ENCODE measurements at places on chromosomes 1 and 21. TPM values are rescaled to one million over a fixed set of nuclear protein-coding genes. Genes with fewer than 3 reads are reported as not detected.

The MECR gene
- 35.9 TPM for total RNA-seq

The TNFRSF8 gene
- 114 TPM for total RNA-seq

The SMG5 gene
- total RNA-seq = 61.5 TPM

The TCHHL1 gene
- not detected for total RNA-seq

The GFI1 gene
- total RNA-seq = 13.0 TPM

The DPH5 gene
- 60.7 TPM for total RNA-seq

The NR1I3 gene
- total RNA-seq = not detected

The SEC16B gene
- 0.10 TPM for total RNA-seq

The NR5A2 gene
- 0.21 TPM for total RNA-seq

The NUCKS1 gene
- 126 TPM for total RNA-seq

DNA sequence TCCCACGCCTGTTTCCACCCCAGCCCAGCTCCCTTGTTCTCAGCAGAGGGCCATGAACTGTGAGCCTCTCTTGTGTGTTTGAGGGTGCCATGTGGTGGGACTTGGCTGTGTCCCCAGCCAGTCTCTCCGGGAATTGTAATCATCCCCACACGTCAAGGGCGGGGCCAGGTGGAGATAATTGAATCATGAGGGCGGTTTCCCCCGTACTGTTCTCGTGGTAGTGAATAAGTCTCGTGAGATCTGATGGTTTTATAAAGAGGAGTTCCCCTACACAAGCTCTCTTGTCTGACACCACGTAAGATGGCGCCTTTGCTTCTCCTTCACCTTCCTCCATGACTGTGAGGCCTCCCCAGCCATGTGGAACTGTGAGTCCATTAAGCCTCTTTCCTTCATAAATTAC is 57.2 kb upstream of the COL6A2 start:
- DNase-seq = no peak
- H3K27me3 ChIP-seq = no peaks in the 10 kb centered on the region
- no peak overlapping the region for H3K27ac ChIP-seq
- H3K4me3 ChIP-seq = no peak overlapping the region

DNA sequence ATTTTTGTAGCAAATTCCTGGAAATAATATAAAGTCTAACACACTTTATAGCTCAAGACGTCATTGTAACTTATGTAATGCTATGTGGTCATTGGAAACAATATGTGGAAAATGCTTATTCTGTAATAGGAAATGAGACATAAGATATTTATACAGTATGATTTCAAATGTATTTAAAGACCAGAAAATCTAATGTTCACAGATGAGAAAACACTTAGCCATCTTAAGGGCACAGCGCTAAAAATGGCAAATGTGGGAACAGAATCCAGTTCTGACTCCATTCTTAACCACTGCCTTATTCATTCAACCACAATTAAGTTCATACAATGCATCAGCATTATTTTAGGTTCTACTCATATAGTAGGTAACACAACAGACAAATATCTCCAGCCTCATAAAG is 12.5 kb downstream of the CSDE1 start:
- peaks cover 41% of the 10 kb centered on the region for H3K36me3 ChIP-seq
- no peak for DNase-seq
- H3K27me3 ChIP-seq = no peaks in the 10 kb centered on the region

DNA sequence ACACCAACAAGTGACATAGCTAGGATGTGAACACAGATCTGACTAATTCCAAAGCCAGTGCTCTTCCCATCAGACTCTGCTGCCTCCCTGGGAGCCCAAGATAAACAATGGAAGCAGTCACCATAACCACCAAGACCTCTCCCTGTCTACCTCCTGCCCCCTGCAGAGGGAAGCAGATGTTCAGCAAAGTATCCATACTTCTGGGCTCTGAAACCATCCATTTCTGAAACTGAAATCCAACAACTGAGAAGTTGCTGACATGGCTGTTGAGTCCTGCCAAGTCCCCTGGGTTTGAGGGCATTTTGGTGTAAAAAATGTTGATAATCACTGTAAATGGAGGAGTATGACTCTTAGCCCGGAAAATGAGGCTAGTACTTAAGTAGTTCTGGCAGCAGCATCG is 102.1 kb downstream of the TYW3 start:
- H3K4me3 ChIP-seq = no peak overlapping the region
- H3K36me3 ChIP-seq = no peaks in the 10 kb centered on the region
- H3K4me1 ChIP-seq = no peaks in the 10 kb centered on the region

GRCh38 chr1:248618878-248619277 is 16.0 kb downstream of the OR2T11 start:
- H3K36me3 ChIP-seq = no peaks in the 10 kb centered on the region
- H3K4me1 ChIP-seq = no peaks in the 10 kb centered on the region
- H3K27ac ChIP-seq = no peak overlapping the region
- no peak overlapping the region for H3K4me3 ChIP-seq

- no peak for DNase-seq
- no peak overlapping the region for H3K4me3 ChIP-seq
- H3K36me3 ChIP-seq = no peaks in the 10 kb centered on the region
- H3K4me1 ChIP-seq = peaks cover 26% of the 10 kb centered on the region
- no peaks in the 10 kb centered on the region for H3K27me3 ChIP-seq
Observed at GRCh38 chr1:167623951-167624350, 6.1 kb upstream of the RCSD1 start.

DNA sequence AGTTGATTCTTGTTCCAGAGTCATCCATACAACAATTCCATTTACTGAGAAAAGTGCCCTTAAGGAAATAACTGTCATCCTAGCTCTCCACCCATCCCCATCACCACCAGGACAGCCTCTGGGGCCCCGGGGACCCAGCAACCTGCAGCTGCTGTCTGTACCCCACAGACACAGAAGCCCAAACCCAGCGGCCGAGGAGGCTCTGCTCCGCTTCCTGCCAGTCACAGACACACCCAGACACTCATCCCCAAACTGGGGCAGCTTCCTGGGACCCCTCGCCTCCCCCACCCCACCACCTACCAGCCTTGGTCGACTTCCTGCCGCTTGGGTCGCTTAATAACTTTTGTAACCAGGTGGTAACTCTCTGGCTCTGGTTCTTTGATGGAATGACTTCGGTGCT is 121.6 kb upstream of the SLC25A33 start:
- no peaks in the 10 kb centered on the region for H3K36me3 ChIP-seq
- no peak overlapping the region for H3K4me3 ChIP-seq
- DNase-seq = no peak
- H3K4me1 ChIP-seq = peaks cover 63% of the 10 kb centered on the region
- no peak overlapping the region for H3K27ac ChIP-seq
- H3K27me3 ChIP-seq = no peaks in the 10 kb centered on the region

GRCh38 chr1:28021064-28021463 is 61.3 kb downstream of the XKR8 start:
- no peaks in the 10 kb centered on the region for H3K4me1 ChIP-seq
- H3K4me3 ChIP-seq = no peak overlapping the region
- H3K36me3 ChIP-seq = peaks cover 14% of the 10 kb centered on the region
- DNase-seq = no peak

DNA sequence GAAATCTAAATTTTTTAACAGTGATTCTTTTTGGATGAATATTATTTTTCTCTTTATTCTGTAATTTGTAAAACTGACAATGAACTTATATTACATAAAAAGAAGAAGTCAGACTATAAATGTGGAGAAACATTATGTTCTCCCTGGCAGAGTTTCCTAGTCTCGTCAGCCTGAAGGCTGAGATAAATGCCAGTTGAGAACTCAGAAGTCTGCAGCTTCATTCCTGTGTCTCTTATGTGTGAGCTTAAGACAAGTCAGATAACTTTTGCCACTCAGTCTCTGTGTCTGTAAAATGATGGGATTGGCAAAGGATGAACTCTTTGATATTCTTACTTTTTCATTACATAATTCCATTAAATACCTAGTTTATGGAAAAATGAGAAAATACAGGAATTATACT is 568.8 kb upstream of the ZRANB2 start:
- no peaks in the 10 kb centered on the region for H3K27me3 ChIP-seq
- H3K4me3 ChIP-seq = no peak overlapping the region
- no peak for DNase-seq
- H3K4me1 ChIP-seq = no peaks in the 10 kb centered on the region

- H3K27ac ChIP-seq = no peak overlapping the region
- no peak for DNase-seq
- no peak overlapping the region for H3K4me3 ChIP-seq
- peaks cover 4% of the 10 kb centered on the region for H3K4me1 ChIP-seq
Observed at GRCh38 chr1:232978815-232979214, 28.4 kb downstream of the NTPCR start.

GRCh38 chr1:227885135-227885647 is 62.5 kb downstream of the WNT9A start:
- no peaks in the 10 kb centered on the region for H3K36me3 ChIP-seq
- DNase-seq = no peak
- no peaks in the 10 kb centered on the region for H3K27me3 ChIP-seq

DNA sequence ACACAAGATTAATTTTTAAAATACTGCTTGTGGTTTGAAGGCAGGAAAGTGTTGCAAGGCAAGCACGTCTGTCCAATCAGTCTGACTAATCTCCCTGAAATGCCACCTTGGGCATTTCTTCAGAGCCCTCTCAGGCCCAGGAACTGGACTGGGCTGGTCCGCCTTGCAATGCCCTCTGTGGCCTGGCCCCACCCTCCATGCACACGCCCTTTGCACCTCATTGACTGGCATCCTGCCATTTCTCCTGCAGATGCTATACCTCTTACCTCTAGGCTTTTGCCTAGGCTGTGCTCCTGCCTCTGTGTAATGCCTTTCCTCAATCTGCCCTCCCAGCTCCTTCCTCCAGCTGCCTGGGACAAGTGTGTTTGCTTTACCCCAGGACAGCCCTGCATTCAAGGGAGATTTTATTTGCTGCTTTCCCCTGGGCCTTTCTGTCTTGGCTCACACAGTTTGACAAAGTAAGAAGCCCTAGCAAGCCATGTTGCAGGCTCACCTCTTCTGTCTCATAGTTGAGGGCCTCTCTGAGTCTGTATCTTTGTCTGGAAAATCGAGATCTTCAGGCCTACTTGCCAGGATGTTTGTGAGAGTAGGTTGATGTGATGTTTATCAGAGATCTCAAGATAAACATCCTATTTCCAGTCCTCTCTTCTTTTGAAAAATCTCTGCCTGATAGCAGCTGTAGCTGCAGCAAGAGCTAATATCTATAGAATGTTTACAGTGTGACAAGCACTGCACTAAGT is 149.2 kb upstream of the JUN start:
- H3K4me3 ChIP-seq = no peak overlapping the region
- H3K27ac ChIP-seq = no peak overlapping the region
- no peak for DNase-seq
- H3K4me1 ChIP-seq = no peaks in the 10 kb centered on the region
- no peaks in the 10 kb centered on the region for H3K36me3 ChIP-seq

DNA sequence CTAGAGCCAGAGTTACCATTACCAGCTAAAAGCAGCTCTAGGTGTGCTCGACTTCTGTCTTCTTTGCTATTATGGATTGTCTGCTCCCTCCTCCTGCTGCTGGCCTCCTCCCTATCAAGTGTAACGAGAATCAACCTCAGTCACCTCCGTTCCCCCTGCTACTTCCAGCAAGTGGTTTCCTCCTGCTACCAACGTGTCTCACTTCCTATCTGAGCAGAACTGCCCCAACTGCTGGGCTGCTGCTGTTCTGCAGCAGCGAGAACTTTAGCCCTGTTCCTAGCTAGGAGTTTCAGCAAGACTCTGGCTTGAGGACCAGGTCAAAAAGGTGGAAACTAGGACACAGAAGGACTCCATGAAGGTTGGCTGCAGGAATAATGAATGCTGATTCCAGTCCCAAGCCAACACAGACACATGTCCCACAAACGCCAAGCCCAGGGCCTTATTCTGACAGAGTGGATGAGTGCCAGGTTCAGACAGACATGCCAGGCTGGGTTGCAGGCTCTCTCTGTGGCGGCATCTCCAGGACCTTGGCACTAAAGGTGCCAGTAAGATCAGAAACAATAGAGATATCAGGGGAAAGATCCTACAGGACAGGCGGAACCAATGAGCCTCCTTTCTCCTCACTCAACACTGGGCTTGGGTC is 46.9 kb downstream of the CD34 start:
- DNase-seq = peak; percentile 70
- H3K27ac ChIP-seq = peak overlapping the region; percentile 38
- no peaks in the 10 kb centered on the region for H3K27me3 ChIP-seq
- peaks cover 48% of the 10 kb centered on the region for H3K4me1 ChIP-seq
- peak overlapping the region; percentile 17 for H3K4me3 ChIP-seq
- peaks cover 9% of the 10 kb centered on the region for H3K36me3 ChIP-seq

- H3K4me3 ChIP-seq = no peak overlapping the region
- no peak overlapping the region for H3K27ac ChIP-seq
- H3K27me3 ChIP-seq = no peaks in the 10 kb centered on the region
- H3K36me3 ChIP-seq = no peaks in the 10 kb centered on the region
- no peaks in the 10 kb centered on the region for H3K4me1 ChIP-seq
- no peak for DNase-seq
Observed at GRCh38 chr1:1926346-1926811, 7.3 kb upstream of the TMEM52 start.

- DNase-seq = no peak
- H3K27me3 ChIP-seq = peaks cover 13% of the 10 kb centered on the region
- no peak overlapping the region for H3K27ac ChIP-seq
Observed at GRCh38 chr1:26991310-26992116, 2.0 kb upstream of the TRNP1 start.

- DNase-seq = no peak
- H3K27ac ChIP-seq = no peak overlapping the region
- H3K4me1 ChIP-seq = no peaks in the 10 kb centered on the region
- no peaks in the 10 kb centered on the region for H3K27me3 ChIP-seq
Observed at GRCh38 chr1:57795886-57796285, 372.0 kb upstream of the DAB1 start.

- H3K27ac ChIP-seq = peak overlapping the region; percentile 80
- peak overlapping the region; percentile 89 for H3K4me3 ChIP-seq
- H3K27me3 ChIP-seq = no peaks in the 10 kb centered on the region
- peaks cover 32% of the 10 kb centered on the region for H3K4me1 ChIP-seq
Observed at GRCh38 chr1:167722152-167722869, 529 bp downstream of the MPZL1 start.

GRCh38 chr1:22071511-22071910 is 19.0 kb downstream of the CDC42 start:
- H3K36me3 ChIP-seq = peaks cover 13% of the 10 kb centered on the region
- peaks cover 37% of the 10 kb centered on the region for H3K4me1 ChIP-seq
- DNase-seq = no peak
- H3K27me3 ChIP-seq = no peaks in the 10 kb centered on the region
- H3K4me3 ChIP-seq = no peak overlapping the region

- H3K4me3 ChIP-seq = peak overlapping the region; percentile 93
- peak overlapping the region; percentile 54 for H3K27ac ChIP-seq
- peaks cover 15% of the 10 kb centered on the region for H3K4me1 ChIP-seq
- no peaks in the 10 kb centered on the region for H3K36me3 ChIP-seq
- no peaks in the 10 kb centered on the region for H3K27me3 ChIP-seq
Observed at GRCh38 chr1:45499415-45499769, 481 bp downstream of the CCDC163 start.

- H3K27ac ChIP-seq = no peak overlapping the region
- H3K4me1 ChIP-seq = no peaks in the 10 kb centered on the region
- H3K27me3 ChIP-seq = peaks cover 6% of the 10 kb centered on the region
- no peak for DNase-seq
Observed at GRCh38 chr21:33644383-33645074, 2.2 kb downstream of the ITSN1 start.

- no peak for DNase-seq
- no peak overlapping the region for H3K4me3 ChIP-seq
- peaks cover 16% of the 10 kb centered on the region for H3K36me3 ChIP-seq
- H3K27me3 ChIP-seq = no peaks in the 10 kb centered on the region
Observed at GRCh38 chr1:9676815-9677393, 25.4 kb downstream of the PIK3CD start.

All from GM12878 (cell line).